CD4-positive, alpha-beta T cell treated with Interleukin-2 at 100 ng/mL for 4 hours (primary cell): ENCODE measurements at places on chromosomes 2 and 18.

DNA sequence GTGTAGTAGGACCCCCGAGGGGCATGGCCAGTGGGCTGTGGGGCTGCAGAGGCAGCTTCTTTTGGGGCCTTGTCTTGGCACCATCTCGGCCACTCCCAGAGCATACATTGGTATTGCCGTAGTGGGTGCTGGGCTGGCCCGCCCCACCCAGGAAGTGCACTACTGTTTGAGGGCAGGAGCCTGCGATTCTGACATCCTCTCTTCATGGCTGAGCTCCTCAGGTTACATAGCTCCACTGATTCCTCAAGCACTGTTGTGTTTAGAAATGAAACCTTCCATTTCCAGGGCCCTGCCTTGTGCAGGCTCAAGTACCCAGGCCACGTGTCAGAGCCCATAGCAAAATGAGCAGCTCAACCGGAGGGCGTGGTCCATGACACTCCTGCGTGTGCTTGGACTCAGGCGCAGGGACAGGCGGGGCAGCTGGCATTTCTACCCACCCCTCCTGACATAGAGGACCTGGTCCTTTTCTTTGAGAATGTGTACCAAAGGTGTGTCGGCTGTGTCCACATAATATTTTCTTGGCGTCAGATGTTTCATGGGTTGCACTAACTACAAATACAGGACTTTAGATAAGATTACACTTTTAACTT is 67.9 kb downstream of the DGKD start:
- peak; percentile 75 for DNase-seq

DNA sequence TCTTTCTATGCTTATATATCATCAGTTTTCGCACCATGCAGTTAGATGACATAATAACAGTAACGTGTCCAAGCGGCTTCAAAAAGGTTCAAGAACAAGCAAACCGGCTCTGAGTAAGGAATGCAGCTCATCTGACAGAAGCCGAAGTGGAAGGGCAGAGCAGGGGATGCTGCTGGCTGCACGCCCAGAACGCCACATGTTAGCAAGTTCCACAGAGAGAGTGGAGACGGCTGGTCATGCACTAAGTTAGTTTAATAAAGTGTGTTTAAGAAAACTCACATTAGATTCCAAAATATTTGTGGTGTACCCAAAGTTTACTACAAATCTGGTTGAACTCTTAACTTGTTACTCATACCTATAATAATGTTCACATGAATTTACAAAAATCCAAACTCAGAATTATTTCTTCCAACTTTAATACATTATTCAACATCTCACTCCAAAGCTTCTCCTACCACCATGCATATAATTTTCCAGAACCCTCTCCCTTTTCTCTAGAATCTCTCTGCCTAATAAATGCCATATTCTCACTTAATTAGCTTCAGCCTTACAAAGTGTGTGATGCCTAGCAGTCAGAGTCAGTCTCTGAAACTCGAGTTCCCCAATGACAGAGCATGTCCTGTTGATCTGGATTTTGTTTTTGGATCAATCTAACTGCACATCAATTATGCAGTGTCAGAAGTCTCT is 170.0 kb downstream of the DNAH7 start:
- DNase-seq = no peak

- DNase-seq = no peak
These were observed 380.6 kb downstream of the SOX11 start for GRCh38 chr2:6072768-6073167.

DNA sequence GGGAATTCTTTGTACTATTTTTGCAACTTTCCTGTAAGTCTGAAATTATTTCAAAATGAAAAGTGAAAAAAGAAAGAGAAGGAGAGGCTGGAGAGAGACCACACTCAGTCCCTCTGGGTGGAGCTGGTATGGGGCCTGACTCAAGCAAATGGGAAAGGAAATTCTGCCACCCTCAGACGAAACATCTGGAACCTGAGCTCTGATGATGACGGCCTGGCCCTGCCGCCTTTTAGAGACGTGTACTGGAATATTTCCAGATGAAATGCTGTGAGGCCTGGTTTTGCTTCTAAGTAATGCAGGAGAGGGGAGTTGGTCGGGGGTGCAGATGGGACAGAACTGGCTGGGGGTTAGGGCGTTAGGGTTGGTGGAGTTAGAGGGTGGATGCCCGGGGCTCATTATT is 57.4 kb upstream of the GLI2 start:
- DNase-seq = no peak

DNA sequence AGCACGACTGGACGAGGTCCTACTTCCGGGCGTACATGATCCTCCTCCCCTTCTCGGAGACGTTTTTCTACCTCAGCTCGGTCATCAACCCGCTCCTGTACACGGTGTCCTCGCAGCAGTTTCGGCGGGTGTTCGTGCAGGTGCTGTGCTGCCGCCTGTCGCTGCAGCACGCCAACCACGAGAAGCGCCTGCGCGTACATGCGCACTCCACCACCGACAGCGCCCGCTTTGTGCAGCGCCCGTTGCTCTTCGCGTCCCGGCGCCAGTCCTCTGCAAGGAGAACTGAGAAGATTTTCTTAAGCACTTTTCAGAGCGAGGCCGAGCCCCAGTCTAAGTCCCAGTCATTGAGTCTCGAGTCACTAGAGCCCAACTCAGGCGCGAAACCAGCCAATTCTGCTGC is 24.8 kb downstream of the LYPD1 start:
- no peak for DNase-seq

DNA sequence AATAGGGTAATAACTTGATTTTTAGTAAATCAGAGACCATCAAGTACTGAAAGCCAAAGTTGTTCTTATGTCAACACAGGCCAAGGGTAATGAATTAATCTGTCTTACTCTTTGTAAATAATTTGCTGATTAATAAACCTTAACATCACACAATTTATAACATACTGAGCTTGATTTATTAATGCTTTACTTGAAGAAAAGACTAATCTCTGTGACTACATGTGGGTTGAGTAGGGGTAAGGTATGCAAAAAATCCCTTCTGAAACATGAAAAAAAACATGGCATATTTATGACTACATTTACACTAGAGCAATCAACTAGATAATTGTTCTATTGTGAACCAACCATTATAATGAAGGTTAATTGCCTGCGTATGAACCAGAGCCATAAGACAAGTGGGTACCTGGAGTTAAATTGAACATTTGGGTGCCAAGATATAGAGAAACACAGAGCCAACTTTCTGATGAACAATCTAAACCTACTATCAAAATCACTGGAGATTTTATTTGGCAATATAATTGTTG is 67.7 kb upstream of the GRB14 start:
- no peak for DNase-seq

GRCh38 chr2:70024284-70024683 is 62.9 kb upstream of the ASPRV1 start:
- DNase-seq = no peak

DNA sequence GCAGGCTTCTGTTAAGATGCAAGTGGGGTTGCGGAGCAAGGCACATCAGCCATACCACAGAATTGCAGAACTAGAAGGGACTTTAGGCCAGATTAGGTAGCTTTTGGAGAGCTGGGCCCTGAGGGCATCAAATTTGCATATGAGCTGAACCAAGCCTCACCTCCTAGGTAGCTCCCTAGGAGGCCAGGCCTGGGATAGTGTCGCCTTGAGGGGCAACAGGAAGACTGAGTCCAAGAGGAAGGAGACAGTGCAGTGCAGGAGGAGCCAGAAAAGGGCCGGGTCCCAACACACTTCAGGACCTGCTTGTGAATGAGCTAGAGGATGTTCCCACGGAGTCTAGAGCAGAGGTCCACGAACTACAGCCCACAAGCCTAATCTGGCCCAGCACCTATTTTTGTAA is 98.7 kb downstream of the MAPK4 start:
- DNase-seq = no peak

DNA sequence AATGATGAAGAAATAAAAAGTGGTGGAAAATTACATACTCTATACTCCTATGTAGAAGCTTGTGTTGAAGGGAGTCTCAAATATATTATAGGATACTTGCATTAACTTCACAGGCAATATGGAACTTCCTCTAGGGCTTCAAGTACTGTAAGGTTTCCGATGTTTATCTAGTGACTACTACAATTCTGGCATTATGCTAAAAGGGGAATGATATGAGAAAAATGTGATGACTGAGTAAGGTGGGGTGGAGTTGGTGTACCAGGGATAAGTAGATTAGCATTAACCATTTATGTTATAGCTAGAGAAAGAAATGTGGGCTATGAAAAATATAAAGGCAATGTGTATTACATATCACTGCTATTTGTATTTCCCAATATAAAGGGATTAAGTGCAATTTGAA is 229.5 kb downstream of the DCC start:
- DNase-seq = no peak
